ENCODE measurements at places on chromosomes 6 and 20.

DNA sequence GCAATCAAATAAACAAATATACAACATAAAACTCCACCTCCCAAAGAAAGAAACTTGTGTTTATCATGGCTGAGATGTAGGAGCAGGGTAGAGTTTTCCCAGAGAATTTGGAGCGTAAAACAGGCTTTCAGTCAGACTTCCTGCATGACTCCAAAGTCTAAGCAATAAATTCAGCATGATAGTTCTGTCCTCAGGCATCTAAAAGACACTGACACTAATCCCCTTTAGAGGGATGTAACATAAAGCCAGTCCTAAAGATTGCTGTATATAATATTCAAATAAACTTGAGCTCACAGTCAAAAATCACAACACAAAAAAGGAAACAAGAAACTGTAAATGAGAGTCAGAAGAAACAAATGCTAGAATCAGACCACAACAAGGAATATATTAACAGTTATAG, 234.4 kb downstream of the CENPW start:
- no peak for DNase-seq
- H3K36me3 ChIP-seq: no peaks in the 10 kb centered on the region
- H3K27ac ChIP-seq: no peak overlapping the region

- H3K4me3 ChIP-seq: no peak overlapping the region
- H3K4me1 ChIP-seq: peaks cover 5% of the 10 kb centered on the region
- no peaks in the 10 kb centered on the region for H3K27me3 ChIP-seq
- no peak for DNase-seq
- H3K27ac ChIP-seq: no peak overlapping the region
- H3K36me3 ChIP-seq: no peaks in the 10 kb centered on the region
Measured at GRCh38 chr6:11744753-11745152, 33.9 kb downstream of the ADTRP start.

DNA sequence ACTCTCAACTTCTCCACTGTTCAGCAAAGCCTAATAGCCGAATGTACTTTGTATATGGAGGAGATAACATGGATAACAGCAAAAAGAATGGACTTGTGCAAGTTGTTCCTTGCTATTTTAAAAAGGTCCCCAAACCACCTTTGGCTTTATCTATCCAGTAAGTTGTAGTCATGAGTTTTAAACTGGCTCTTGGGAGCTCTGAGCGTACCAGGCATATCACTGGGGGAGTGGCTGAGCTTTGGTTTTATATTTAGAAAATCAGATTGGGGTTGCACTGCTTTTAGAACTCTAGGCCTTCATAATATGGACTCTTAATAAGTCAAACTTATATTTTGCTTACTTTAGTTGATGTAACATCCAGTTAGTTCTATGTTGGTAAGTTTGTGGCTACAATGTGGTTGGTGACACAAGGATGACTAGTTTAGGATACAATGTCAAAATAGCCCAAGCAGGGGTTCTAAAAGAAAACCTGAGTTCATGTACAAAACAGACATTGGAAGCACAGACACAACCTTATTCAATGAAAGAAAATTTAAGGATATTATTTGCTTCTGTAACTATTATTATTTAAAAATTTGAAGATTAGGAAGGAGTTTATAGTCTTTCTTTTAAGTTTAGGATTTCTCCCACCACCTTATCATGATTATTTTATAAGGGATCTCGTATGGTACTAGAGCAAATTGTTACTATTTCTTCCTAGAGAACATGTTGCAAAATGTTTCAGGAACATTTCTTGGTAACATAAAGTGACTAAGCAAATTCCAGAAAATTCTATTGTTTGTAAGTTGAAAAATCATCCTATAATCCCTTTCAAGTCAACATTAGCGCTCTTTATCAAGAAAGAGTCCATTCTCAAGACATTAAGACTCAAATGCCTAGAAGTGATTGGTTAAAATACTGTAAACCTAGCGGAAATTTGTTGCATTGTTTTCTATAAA, 165.8 kb upstream of the SUPT3H start:
- no peaks in the 10 kb centered on the region for H3K27me3 ChIP-seq
- DNase-seq: no peak

DNA sequence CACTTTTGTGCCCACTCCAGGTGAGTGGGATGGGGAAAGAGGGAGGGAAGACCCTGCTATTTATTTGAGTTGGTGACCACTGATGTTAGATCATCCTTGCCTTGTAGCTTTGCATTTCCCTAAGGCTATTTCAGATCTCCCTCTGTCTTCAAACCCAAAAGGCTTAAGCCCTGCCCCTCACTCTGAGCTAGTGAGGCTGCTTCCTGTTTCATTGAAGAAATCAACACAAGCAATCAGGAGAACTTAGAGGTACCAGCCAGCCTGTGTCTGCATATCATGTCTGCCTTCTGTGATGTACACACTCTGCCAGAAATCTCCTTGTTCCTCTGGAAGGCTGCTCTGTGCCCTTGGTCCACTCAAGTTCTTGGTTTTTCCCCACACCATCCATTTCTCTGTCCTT, 135.3 kb downstream of the ARID1B start:
- H3K27ac ChIP-seq: peak overlapping the region; percentile 28
- no peak for DNase-seq
- H3K36me3 ChIP-seq: no peaks in the 10 kb centered on the region
- H3K4me1 ChIP-seq: peaks cover 11% of the 10 kb centered on the region
- no peaks in the 10 kb centered on the region for H3K27me3 ChIP-seq

GRCh38 chr6:137806914-137807682, 60.0 kb upstream of the TNFAIP3 start:
- no peak for DNase-seq
- H3K4me1 ChIP-seq: peaks cover 33% of the 10 kb centered on the region
- H3K27me3 ChIP-seq: no peaks in the 10 kb centered on the region
- peak overlapping the region; percentile 14 for H3K4me3 ChIP-seq

DNA sequence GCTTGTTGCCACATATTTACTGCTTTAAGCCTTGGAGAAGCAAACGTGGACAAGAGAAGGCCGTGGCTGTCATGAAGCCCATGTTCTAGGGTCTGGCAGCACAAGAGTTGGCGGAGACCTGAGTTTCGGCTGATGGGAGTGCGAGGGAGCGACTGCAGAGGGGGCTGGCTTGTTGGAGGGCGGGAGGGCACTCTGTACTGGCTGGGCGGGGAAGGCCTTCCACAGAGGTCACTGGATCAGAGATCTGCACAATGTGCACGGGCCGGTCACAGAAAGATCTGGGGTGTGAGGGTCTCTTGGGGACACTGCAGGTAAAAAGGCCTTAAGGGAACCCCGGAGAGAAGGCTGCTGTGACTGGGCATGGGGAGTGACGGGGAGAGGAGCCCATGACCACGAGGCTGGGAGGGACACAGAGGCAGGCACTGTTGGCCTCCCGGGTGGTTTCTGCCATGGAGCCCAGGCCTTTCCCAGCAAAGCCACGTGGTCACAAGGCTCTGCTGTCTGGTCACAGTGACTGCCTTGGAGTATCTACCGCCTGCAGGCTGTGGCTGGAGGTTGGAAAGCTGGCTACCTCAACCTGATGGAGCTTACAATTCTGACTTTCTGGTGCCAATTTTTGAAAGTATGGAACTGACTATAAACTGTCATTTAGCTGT, 23.8 kb downstream of the FOXC1 start:
- DNase-seq: no peak
- no peak overlapping the region for H3K27ac ChIP-seq
- no peaks in the 10 kb centered on the region for H3K4me1 ChIP-seq
- H3K36me3 ChIP-seq: no peaks in the 10 kb centered on the region

- no peaks in the 10 kb centered on the region for H3K27me3 ChIP-seq
- H3K4me1 ChIP-seq: no peaks in the 10 kb centered on the region
- H3K27ac ChIP-seq: no peak overlapping the region
- no peak overlapping the region for H3K4me3 ChIP-seq
Measured at GRCh38 chr6:105692613-105693215, 289.8 kb upstream of the PREP start.

GRCh38 chr20:13526551-13526950, 112.2 kb downstream of the TASP1 start:
- H3K27ac ChIP-seq: no peak overlapping the region
- no peaks in the 10 kb centered on the region for H3K27me3 ChIP-seq
- H3K36me3 ChIP-seq: peaks cover 30% of the 10 kb centered on the region
- no peak for DNase-seq
- no peaks in the 10 kb centered on the region for H3K4me1 ChIP-seq
- no peak overlapping the region for H3K4me3 ChIP-seq

DNA sequence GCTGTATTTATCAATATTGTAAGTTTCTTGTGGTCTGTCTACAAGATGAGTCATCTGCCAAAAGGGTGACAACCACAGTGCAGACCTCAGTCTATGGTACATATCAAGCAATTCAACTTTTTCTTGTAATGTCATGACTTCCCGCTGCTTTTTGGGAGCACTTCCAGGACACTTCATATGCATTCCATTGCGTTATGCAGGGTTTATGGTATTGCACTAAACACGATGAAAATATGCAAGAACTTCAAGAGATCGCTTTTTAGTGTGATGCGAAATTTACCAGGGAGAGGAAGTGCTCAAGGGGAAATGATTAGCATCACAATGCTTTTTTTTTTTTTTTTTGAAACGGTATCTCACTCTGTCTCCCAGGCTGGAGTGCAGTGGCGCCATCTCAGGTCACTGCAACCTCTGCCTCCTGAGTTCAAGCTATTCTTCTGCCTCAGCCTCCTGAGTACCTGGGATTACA, 166.5 kb downstream of the TFAP2A start:
- no peak for DNase-seq
- H3K36me3 ChIP-seq: no peaks in the 10 kb centered on the region
- H3K27me3 ChIP-seq: no peaks in the 10 kb centered on the region

DNA sequence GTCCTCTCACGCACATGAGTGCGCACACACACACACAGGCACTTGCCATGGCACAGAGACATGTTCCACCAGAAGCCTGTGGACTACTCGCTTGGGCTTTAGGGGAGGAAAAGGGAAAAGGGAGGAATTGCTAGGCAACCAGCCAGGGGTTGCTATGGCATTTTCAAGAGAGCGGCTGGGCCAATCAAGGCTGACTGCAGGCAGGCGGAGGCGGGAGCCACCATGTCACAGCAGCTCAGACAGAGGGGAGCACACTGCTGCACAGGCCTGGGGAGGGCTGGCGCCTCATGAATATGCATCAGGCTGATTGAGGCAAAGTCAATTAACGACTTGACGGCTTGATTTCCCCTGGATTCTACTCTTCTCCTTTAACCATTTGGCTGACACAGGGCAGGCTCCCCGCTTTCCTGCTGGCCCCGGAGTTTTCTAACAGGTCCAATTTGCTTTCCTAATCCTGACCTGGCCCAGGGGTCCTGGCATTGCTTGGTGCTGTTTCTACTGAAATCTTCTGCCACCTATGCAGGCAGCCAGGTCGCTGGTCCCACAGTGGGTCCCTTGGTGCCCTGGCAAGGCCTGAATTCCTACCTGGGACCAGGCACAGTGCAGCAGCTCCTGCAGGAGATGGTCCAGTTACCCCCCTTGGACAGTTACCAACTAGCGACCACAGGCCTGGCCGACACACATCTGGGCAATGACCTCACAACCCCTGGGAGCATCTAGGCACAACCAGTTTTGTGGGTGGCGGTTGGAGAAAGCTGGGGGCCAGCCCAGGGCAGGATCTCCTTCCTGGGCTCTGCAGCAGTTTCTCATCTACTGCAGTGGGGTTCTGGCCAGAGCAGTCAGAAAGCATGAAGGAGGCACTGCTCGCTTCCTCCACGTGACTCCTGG, 52.1 kb downstream of the YTHDF1 start:
- no peak overlapping the region for H3K4me3 ChIP-seq
- no peaks in the 10 kb centered on the region for H3K36me3 ChIP-seq
- no peak overlapping the region for H3K27ac ChIP-seq
- H3K27me3 ChIP-seq: no peaks in the 10 kb centered on the region

GRCh38 chr6:6191476-6191875, 129.0 kb downstream of the F13A1 start:
- H3K27me3 ChIP-seq: no peaks in the 10 kb centered on the region
- no peak overlapping the region for H3K27ac ChIP-seq
- H3K4me3 ChIP-seq: no peak overlapping the region
- no peaks in the 10 kb centered on the region for H3K36me3 ChIP-seq

DNA sequence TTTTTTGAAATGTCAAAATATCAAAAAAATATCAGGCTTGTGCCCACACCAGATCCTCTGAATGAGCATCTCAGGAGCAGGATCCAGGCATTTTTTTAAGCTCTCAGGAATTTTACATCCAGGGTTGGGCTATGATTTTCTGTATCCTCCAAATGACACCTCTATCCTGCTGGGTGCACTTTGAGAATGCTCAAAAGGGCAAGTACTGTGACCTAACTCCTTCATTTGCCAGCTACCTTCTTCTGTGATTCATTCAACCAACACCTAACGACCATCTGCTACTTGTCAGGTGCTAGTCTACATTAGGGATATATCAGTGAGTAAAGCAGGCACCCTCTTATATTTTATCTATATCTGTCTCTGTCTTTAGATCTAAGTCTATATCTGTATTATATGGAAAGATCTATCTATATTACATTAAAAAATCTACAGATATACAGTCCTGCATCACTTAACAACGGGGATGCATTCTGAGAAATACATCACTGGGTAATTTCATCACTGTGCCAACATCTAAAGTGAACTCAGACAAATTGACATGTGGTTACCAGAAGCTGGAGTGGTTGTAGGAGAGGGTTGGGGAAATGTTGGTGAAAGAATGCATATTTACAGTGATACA, 131.6 kb downstream of the KIF16B start:
- no peak overlapping the region for H3K27ac ChIP-seq
- H3K4me1 ChIP-seq: no peaks in the 10 kb centered on the region
- H3K27me3 ChIP-seq: no peaks in the 10 kb centered on the region
- no peak overlapping the region for H3K4me3 ChIP-seq
- no peaks in the 10 kb centered on the region for H3K36me3 ChIP-seq

DNA sequence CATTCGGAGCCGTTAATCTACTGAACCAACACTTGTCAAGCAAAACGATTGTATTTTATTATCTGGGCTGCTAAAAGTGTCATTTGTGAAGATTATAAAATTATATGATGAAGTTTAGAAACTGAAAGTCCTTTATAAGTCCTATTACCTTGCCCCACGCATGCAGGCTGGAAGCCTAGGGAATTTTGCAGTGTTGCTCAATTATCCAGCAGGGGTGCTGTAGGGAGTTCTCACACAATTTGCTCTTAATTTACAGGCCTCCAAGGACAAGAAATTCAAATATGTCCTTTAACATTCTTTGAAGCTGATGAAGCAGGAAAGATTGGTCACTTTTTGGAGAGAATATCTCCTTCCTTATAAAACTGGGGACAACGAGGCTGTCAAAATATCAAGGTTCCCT, 368.9 kb downstream of the LMBRD1 start:
- DNase-seq: no peak
- no peaks in the 10 kb centered on the region for H3K27me3 ChIP-seq
- H3K4me3 ChIP-seq: no peak overlapping the region
- H3K4me1 ChIP-seq: no peaks in the 10 kb centered on the region
- H3K27ac ChIP-seq: no peak overlapping the region

DNA sequence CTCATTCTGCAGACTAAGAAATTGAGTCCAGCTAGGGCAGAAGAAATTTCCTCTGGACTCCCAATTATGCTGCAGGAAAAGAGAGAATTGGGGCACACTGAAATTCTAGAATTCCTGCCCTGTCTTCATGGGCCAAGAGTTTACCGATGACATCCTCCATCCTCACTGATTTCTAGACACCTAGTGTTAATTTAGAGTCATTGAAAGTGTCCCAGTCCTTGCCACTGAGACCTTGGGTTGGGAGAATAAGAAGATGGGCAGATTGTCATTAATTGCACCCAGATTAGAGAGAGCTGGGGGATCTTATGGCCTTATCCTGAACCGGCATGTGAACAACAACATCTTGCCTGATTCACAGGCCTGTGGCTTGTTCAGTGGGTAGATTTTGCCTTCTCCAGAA, 29.0 kb downstream of the ANGPT4 start:
- DNase-seq: no peak
- H3K36me3 ChIP-seq: no peaks in the 10 kb centered on the region
- H3K4me3 ChIP-seq: no peak overlapping the region

Measured in CD4-positive, CD25-positive, alpha-beta regulatory T cell (primary cell).